ENCODE measurements at places on chromosomes 12 and 14. TPM values are rescaled to one million over a fixed set of nuclear protein-coding genes. Genes with fewer than 3 reads are reported as not detected.

Gene CNTN1
- 0.26 TPM for total RNA-seq

Gene CCND2
- total RNA-seq, result 37.3 TPM

Gene C1QL4
- total RNA-seq, result 0.17 TPM

Gene SPIC
- not detected for total RNA-seq

Gene CCDC175
- not detected for total RNA-seq

Gene ZBTB42
- 2.8 TPM for total RNA-seq

Gene PPP2R5C
- 82.7 TPM for total RNA-seq

Gene PARPBP
- total RNA-seq, result 9.4 TPM

Data from fibroblast of lung (primary cell).